ENCODE measurements at places on chromosomes 3 and 15.

- DNase-seq = no peak
These were observed 54.0 kb downstream of the PLS1 start for GRCh38 chr3:142650001-142650693.

- peak; percentile 55 for DNase-seq
These were observed at the start of gene CRBN for GRCh38 chr3:3179407-3180094. TSS of gene CRBN (minus strand) at chr3:3179691. CDS start at chr3:3179687, 4 bp downstream.

- DNase-seq = no peak
These were observed 43.0 kb downstream of the ARRDC4 start for GRCh38 chr15:98003518-98003917.

- DNase-seq = no peak
These were observed 63.9 kb upstream of the GATA2 start for GRCh38 chr3:128556907-128557306.

DNA sequence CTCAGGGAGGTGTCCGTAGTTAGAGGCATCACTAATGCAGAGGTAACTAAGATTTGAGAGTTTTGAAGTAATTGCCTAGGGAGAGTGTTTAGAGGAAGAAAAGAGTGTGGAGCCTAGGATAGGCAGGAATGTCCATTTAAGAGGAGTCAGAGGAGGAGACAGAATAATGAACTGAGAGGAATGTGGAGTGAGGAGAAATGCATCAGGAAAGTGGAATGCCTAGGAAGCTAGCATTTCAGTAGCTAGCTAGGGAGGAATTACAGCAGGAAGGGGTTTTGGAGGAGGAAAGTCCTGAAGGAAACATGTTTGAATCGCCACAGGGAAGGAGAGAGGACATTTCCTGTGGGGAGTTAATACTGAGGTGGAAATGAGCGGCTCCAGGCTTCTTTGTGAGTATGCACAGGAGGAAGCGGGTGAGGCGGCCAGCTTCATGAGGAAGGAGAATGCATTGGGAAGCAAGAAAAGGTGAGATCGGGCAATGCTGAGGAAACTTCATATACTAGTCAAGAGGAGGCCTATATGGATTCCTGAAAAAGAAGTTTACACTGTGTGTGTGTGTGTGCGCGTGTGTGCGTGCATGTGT, 154.3 kb downstream of the TMEM108 start:
- no peak for DNase-seq

GRCh38 chr15:74235962-74236361, at the start of gene CCDC33:
TSS of gene CCDC33 (plus strand) at chr15:74236326. CDS start at chr15:74236720, 394 bp downstream.
- peak; percentile 87 for DNase-seq

DNA sequence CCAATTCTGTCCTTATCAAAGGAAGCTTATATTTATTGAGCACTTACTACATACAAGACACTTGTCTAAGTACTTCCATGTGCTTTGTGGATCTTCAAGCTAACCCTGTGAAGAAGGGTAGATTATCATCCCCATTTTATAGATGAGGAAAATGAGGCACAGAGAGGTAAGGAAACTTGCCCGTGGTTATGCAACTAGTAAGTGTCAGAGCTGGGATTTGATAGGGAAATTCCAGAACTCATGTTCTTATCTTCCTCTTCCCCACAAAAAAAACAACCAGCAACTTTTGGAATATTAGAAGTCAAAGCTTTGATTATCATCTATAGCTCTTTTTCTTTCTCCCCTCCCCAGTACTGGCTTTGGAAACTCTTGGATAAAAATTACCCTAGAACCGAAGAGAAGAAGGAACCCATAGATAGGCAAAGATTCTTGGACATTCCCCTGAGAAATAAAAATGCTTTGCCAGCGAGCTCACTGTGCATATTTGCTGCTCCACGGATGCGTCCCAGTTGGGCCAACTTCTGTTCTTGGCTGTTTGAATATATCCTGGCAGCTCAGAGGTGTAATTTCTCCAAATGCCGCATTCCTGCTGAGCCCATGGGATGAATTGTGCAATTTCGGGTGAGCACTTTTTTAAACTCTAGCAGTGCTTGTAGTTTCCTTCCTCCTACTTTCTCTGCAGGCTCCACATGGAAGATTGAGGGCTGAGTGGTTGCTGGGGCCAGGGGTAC, 591.5 kb upstream of the CFAP20DC start:
- DNase-seq = no peak

DNA sequence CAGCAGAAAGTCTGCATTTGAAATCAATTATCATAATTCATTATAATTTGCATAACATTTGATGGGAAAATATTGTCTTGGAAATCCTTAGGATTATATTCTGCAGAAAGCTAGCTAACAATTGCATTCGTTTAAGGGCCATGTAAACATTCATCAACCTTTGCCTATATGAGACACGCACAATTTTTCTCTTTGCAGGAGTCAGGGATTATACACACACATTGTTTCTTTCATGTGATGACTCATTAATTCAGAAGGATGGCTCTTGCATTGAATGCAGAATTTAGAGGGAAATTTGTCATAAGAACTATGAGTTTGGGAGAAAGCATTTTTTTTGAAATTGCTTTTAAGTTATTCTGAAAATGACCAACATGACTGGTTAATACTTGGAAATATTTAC, 844.7 kb downstream of the DIPK2A start:
- no peak for DNase-seq

DNA sequence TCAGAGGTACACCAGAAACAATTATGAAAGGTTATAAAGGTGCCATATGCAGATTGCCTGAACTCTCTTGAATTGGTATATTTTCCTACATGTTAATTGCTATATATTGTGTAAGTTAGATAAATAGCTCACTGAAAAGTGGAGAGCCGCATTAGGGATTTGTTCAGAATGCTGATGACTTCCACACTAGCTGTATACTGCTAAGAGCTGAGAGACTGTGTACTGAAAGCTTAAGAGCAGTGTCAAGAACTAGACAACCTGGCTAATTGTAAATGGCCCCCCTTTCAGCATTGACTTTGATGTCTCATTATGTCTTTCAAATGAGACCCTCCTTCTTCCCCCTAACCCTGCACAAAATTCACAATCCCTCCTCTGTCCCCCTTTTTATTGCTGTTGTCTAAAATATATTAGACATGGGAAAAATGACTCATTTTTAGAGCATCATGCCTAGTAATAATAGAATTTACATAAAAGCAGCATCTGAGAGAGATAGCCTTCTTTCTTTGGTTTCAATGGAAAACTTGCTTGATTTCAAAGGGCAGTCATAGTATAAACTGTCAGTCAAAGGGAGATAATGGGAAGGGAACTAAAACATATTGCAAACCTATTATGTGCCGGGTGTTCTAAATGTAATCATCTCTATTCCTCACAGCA, 34.7 kb upstream of the GREM1 start:
- DNase-seq = no peak

DNA sequence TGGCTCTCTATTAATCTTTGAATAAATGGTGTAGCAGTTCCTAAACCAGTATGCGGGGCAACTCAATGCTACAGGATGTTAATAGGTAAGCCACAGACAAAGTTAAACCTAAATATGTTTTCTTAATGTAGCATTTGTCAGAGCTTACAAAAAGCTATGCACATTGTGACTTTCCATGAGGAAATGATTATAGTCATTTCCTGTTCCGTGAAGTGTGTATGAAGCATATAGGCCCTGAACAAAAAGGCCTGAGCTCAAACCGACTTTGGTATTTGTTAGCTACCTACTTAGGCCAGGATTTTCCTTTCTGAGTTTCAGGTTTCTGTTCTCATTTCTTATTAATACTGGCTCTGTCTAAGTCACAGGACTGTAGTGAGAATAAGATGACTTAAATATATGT, 14.2 kb downstream of the ZNF80 start:
- DNase-seq = no peak

DNA sequence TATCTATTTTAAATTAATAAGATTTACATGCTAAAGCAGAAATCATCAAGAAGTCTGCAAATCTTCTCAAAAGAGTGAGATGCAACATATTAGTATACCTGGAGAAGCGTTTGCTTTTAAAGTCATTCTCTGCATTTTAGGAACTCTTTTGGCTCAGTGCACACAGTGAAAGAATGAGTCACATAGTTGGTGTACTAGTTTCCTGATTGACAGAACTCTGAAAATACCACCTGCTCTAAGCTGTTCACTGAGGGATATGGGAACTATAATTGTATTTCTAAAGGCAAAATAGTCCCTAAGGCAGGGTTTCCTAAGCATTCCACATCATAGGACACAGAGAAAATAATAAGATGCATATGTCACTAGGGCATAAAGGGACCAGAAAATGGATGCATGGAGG, 838.5 kb downstream of the DIPK2A start:
- no peak for DNase-seq

DNA sequence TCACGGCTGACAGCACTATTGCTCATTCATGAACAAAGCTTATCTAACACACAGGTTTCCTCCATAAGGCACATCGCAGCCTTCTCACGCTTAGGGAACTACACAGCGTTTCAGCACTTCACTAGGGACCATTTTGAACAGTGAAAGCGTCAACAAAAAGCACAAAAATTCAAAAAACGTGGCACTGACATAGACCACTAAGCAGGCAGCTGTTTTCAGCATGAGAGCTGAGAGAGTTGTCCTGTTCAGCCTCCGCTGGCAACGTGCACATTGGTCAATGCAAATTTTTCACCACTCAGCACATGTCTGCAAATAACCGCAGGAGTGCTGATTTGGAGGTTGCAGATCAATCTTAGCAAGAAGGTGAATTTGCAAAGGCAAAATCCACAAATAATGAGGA, 109.2 kb downstream of the LRRK1 start:
- DNase-seq = peak; percentile 83

GRCh38 chr3:196638861-196639482, 522 bp upstream of the NRROS start:
- DNase-seq = no peak

GRCh38 chr15:51600114-51600513, 22.5 kb downstream of the DMXL2 start:
- no peak for DNase-seq

DNA sequence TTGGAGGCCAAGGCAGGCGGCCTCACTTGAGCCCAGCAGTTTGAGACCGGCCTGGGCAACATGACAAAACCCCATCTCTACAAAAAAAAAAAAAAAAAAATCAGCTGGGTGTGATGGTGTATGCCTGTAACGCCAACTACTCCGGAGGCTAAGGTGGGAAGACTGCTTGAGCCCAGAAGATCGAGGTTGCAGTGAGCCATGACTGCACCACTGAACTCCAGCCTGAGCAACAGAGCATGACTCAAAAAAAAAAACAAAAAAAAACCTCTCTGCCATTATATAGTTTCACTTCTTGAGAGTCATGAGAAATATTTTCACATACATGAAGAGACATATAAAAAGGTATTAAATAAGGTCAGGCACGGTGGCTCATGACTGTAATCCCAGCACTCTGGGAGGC, 45.9 kb upstream of the CP start:
- DNase-seq = no peak

DNA sequence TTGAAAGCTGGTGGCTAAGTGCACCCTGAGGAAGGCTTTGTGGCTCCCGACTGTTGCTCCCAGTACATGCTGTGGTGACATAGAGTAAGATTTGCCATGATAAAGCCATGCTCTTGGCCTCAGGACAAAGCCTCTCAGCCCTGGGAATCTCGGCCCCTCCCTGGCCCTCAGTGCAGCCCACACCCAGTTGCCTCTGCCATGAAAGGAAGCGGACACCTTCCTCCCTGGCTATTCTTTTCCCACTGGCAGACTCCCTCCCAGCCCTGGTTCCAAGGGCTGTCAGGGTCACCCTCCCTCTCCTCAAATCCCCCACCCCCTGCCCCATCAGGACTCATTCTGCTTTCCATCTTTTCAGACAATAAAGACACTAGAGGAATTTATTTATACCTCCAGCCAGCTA, 119.8 kb upstream of the NEO1 start:
- no peak for DNase-seq

GRCh38 chr3:6770397-6770690, 90.6 kb upstream of the GRM7 start:
- DNase-seq = no peak

- no peak for DNase-seq
These were observed 62.0 kb downstream of the TCF12 start for GRCh38 chr15:56980473-56980872.

Measured in NCI-H526 (cell line).